ENCODE measurements at places on chromosomes 11 and 22.

GRCh38 chr11:723120-723883, 17.3 kb downstream of the EPS8L2 start:
- DNase-seq, result no peak

DNA sequence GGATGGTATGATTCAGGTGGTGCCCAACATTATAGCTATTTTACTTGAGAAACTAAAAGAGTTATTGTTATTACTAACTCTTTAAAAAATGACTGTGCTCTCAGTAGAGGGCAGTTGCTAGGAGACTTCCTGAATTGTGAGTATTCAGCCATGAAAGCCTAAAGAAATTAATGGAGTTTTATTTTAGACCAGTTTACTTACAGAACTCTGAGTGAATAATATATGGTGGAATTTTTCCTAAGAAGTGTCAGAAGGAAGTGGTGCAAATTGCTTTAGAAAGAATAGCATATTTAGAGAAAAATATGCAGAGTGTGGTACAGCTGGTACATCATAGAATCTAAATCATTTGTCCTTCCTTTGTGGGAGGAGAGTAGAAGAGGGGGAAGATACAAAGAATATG, 689.9 kb upstream of the CCDC90B start:
- DNase-seq, result no peak

- no peak for DNase-seq
Measured at GRCh38 chr11:61764606-61765260, 12.3 kb downstream of the MYRF start.

DNA sequence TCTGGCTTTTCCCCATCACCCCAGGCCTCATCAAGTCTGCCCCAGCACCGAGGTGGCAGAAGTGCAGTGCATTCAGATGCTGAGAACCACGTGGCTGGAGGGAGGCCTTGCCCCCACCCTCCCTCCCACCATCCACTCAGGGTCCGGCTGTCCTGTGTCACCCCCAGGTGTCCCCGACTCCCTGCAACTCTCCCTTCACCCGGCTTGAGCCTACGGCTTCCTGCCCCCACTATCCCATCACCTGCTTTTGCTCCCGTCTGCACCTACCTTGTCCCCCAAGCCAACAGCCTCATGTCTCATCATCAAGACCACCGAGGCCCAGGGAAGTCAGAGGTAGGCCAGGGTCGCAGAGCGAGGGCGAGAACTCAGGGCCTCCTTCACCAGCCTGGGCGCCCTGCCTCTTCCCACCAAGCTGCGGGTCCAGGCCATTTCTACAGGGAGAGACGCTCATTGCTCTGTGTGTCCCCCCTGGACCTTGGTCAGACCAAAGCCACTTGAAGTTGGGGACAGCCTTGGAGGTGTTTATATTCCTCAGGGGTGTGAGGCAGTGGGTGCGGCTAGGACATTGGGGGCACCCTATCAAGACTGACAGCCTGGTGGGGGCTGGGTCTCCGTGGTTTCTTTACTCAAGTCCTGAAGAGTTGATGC, 66.2 kb upstream of the CCND1 start:
- DNase-seq, result no peak

DNA sequence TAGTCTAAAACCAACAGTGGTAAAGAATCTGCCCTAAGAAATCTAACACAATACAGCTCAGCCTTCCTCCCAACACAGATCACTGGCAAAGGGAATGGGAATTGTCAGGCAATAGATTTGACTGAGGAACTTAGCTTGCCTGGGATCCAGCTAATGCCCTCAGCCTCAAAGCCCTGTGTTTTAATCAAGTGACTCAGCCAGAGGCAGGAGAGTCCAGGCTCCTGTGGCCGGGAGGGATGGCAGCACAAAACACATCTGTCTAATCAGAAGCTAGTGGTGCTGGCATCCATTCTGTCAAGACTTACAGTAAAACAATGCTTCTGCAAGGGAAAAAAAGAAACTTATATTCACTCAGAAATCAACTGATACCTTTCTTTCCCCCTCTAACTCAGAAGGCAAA, 5.6 kb downstream of the SYTL2 start:
- DNase-seq, result no peak

DNA sequence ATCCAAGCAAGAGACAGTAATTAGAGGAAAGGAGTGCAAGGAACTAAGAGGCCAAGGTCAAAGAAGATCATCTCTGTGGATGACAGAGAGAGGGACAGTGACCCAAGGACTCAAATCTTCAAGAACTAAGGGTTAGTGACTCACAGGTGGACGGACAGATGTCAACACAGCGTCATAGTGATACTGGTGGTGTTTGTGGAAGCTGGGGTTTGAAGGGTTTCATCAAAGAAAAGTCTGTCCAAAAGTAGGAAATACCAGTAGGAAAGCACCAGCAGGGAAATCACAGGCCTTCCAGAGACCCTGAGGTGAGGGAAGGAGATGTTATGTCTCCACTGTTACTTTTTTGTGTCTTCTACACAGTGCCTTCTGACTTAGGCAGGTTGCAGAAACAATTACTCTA, 32.2 kb downstream of the IL10RA start:
- no peak for DNase-seq

GRCh38 chr11:74950374-74950969, 1.4 kb downstream of the SPCS2 start:
- no peak for DNase-seq

DNA sequence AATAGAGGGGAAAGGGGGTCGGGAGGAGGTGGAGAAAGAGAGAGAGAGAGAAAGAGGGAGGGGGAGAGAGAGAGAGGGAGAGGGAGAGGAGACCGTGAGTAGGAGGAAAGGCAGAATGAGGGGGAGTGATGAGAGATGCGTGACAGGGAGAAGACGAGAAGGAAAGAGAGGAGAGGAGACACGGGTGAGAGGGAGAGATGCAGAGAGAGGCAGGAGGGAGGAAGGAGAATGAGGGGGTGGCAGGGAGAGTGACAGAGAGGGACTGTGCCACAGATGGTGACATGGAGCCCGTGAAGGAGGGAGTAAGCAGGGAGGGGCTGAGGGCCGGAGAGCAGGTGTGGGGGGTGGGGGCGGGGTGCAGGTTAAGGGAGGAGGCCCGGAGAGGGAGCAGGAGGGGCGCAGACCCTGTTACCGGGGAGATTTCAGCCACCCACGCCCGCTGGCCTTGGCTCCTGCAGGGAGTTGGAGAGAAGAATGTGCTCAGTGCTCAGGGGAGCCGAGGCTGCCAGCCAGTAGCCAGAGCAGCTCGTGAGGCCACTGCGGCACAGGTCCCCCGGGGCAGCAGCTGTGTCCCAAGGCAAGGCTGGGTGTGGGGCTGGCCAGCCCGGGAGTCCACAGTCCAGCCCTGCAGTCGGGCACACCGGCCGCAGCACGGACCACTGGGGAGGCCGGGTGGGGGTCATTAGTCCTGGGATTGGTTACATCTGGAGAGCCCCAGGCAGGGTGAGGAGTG, at the start of gene SSTR3:
SSTR3 (minus strand) TSS at position 304 of the 733 bp plus-strand sequence. CDS start 4,674 bp downstream, outside the sequence.
- DNase-seq, result no peak

Measured in stimulated activated CD4-positive, alpha-beta T cell treated with anti-CD3 and anti-CD28 coated beads, Interleukin-15, amount 100 ng/mL, for 1 hour (primary cell).